ENCODE measurements at places on chromosomes 5 and 9. TPM values are rescaled to one million over a fixed set of nuclear protein-coding genes. Genes with fewer than 3 reads are reported as not detected.
A peak's percentile ranks its signal among the peaks of the same experiment; 100 is the strongest.

DNA sequence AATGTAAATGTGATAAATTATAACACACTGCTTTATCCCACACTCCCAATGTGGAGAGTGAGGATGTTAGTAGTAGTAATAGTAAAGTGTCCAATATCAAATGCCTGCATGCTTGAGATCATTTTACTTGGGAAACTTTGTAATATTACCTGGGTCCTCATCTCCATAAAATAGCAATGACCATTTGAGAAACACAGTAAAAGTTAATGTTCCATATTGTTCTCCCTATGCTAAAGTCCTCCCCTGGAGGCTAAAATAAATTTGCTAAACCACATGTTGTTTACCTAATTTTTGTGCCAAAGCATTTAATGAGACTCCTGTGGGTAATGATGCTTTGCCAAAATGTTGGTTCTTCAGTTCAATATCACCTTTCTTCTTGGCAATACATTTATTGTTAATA, 291.2 kb downstream of the CDH10 start:
- no peaks in the 10 kb centered on the region for H3K36me3 ChIP-seq
- no peaks in the 10 kb centered on the region for H3K27me3 ChIP-seq
- H3K4me3 ChIP-seq: no peak overlapping the region

- H3K4me1 ChIP-seq: peaks cover 38% of the 10 kb centered on the region
- no peaks in the 10 kb centered on the region for H3K36me3 ChIP-seq
- peak overlapping the region; percentile 96 for H3K4me3 ChIP-seq
- no peak for DNase-seq
- H3K27ac ChIP-seq: peak overlapping the region; percentile 96
Measured at GRCh38 chr5:168580227-168580508, 1.0 kb upstream of the PANK3 start.

GRCh38 chr5:33539212-33539611, 98.4 kb downstream of the TARS1 start:
- H3K4me1 ChIP-seq: peaks cover 5% of the 10 kb centered on the region
- H3K36me3 ChIP-seq: no peaks in the 10 kb centered on the region

GRCh38 chr5:139061274-139061673, 136.9 kb downstream of the SIL1 start:
- no peaks in the 10 kb centered on the region for H3K36me3 ChIP-seq
- H3K27me3 ChIP-seq: no peaks in the 10 kb centered on the region
- DNase-seq: peak; percentile 48
- no peak overlapping the region for H3K27ac ChIP-seq

Gene TERT
- not detected for polyA plus RNA-seq

Measured in heart right ventricle (tissue), 16 donors.